ENCODE measurements at places on chromosomes 4 and X.

GRCh38 chr4:153782581-153782980 is 6.3 kb downstream of the SFRP2 start:
- DNase-seq: no peak

DNA sequence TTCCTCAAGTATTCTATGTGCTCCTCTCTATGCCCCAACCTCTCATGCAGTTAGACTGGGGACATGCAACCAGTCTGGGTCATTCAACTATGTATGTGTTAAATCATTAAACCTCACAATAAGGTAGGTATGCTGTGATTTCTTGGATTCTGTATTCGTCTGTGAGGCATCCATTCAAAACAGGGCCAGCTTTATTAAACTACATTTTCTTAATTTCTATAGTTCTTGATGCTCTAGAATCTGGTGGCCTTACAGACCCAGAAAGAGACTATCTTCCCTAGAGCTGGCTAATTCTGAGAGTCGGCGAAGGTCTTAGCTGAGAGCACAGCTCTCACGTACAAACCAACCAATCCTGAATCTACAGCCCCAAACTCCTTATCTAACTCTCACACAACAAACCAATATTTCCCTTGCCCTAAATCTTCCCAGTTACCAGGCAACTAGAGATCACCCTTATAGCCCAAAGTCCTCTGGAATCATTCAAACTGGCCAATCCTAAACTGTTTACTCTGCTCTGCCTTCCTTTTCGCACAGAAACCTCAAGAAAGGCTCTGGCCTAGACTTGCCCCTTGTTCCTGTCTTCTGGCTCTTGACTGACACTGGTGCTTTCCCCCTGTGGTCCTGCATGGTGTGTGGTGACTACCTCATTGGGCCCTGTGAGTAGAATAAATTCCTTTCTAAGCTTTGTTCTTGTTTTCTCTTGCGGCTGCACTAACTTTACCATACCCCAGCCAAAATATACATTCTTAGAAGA is 203.5 kb upstream of the TET2 start:
- no peak for DNase-seq

- DNase-seq: no peak
Observed at GRCh38 chrX:1213971-1214370, 1.5 kb upstream of the CRLF2 start.

DNA sequence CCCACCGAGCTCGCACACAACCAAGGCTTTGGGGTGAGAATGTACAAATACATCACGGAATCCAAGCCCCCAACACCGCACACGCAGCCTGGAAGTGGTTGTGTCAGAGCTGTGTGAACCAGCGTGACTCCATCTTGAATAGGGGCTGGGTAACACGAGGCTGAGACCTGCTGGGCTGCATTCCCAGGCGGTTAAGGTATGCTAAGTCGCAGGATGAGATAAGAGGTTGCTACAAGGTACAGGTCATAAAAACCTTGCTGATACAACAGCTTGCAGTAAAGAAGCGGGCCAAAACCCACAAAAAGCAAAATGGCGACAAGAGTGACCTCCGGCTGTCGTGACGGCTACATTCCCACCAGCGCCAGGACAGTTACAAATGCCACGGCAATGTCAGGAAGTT is 258.4 kb downstream of the DHRSX start:
- DNase-seq: no peak
